Esophagus muscularis mucosa (tissue), 4 donors: ENCODE measurements at places on chromosomes 5 and 9. TPM values are rescaled to one million over a fixed set of nuclear protein-coding genes. Genes with fewer than 3 reads are reported as not detected.

CCL27 gene
- not detected for total RNA-seq

LRRC19 gene
- not detected for total RNA-seq

- DNase-seq, result no peak
These were observed 78.3 kb upstream of the ORM1 start for GRCh38 chr9:114244570-114244969.

GRCh38 chr9:106441283-106441682, 421.7 kb upstream of the ZNF462 start:
- DNase-seq, result no peak

DNA sequence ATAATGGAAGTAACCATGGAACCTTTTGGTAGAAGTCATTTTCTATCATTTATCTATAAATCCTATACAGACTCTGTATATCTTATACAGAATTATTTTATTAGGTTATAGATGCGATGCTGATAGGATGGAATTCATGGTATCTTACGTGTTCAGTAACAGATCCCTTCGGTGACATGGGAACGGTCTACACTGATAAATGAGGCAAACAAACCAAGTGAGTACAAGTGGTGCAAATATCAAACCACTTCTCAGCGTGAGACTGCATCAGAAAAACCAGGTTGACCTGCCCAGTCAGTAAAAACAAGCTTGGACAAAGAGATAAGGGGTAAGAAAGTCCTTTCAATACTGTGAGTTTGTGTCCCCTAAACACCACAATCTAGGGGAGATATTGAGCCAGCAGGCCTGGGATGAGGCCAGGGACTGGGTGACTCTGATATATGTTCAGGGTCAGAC, 215.5 kb downstream of the GAPVD1 start:
- no peak for DNase-seq

DBH gene
- not detected for total RNA-seq

DNA sequence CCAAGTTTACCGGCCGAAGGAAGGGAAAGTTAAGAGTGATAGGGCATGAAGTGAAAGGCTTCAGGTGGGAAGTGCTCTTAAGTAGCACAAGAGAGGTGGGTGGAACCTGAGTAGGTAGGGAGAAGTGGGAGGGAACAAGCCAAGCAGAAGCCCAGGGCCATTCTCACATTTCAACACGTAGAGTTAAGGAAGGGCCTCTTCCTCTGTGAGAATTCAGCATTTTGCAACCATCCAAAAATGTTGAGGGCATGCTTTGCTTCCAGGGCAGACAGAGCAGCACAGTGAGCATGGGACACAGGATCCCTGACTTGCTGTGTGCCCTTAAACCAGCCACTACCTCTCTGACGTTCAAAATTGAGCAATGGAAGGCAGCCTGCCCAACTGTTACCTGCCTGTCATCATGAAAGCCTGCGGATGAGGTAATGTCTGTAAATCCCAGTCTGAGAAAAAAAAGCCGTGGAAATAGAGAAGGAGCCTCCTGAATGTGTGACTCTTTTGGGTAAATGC, 3.3 kb downstream of the CYFIP2 start:
- no peak for DNase-seq

ECSCR gene
- total RNA-seq, result 38.8 TPM

DNA sequence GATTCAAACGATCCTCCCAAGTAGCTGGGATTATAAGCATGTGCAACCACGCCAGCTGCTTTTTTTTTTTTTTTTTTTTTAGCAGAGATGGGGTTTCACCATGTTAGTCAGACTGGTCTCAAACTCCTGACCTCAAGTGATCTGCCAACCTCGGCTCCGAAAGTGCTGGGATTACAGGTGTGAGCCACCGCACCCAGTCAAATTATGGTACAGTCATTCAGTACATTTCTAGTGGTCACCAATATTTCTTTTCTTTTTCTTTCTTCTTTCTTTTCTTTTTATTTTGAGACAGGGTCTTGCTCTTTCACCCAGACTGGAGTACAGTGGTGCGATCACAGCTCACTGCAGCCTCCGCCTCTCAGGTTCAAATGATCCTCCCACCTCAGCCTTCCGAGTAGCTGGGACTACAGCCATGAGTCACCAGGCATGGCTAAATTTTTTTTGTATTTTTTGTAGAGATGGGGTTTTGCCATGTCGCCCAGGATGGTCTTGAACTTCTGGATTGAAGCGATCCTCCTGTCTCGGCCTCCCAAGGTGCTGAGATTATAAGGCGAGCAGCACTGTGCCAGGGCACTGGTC, 25.4 kb upstream of the DCP2 start:
- no peak for DNase-seq
